ENCODE measurements at places on chromosomes 4 and X.

DNA sequence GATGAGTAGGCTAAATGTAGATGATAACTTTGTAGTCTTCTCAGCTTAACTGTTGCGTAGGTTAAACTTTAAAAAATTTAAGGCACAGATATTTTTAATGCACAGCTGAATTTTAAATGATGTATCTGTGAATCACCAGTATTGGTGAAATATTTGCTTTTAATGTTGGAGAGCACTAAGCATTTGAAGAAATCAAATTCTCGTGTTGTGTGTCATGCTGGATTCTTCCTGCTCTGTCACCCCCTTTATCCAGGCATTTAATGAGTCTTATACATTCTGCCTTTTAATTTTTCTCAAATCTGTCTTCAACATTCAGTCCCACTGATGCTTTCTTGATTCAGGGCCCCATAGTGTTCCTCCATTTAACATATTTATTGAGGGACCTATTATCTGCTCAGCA, 76.7 kb downstream of the SLC4A4 start:
- no peak for DNase-seq

GRCh38 chr4:181849472-181849871, 393.7 kb upstream of the TENM3 start:
- DNase-seq: no peak

DNA sequence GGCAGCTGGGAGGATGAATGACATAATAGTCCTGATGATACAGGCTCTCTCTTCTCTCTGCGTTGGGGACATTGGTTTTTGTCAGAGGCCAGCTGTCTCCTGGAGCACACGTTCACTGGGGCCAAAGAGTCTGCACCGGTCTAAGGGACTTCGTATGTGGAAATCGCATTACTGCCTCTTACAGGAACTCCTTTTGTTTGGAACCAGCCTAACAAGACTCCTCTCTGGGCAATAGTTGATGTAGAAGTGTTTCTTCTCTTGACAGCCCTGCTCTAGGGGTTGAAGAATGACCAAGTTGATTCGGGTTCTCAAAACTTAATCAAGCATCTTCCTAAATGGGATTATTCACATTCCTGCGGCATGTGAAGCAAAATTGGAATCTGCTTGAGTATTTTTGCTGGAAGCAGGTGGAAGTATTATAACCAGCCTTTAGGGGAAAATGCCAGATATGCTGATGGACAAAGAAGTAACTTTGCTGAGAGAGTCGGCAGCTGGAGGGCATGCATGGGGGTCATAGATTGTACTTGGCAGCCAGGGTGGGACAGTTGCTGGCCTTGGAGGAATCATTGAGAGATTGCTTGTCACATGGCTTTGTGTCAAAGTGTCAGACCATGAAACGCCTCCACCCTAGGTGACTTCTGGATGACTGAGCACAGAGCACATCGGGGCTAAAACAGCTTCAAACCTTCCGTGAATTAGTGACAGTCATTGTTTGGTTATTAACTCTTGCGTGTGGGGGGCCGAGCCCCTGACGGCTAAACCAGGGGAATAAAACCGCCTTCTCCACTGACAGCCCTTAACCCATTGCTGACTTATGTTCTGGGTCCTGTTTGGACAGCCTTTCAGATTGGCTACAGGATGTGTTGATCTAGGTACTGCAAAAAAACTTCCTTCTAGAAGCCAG, 34.4 kb upstream of the SLC34A2 start:
- DNase-seq: no peak

GRCh38 chrX:17798921-17799320, 61.6 kb downstream of the SCML1 start:
- DNase-seq: no peak

DNA sequence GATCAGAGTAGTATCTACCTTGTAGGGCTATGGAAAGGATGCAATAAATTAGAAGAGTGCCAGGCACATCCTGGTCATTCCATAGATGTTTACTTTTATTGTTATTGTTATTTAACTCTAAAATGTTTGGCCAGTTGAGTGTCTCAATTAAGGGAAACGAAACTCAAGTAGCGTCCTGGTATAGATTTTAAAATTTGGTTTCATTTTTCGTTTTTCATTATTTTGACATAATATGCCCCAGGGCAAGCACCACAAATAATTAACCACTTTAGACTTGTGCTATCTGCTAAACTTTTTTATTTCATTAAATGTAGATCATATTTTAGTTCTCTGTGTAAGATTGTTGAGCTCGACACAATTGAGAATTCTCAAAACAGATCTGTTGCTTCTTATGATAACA, 179.7 kb upstream of the PRPS2 start:
- no peak for DNase-seq

DNA sequence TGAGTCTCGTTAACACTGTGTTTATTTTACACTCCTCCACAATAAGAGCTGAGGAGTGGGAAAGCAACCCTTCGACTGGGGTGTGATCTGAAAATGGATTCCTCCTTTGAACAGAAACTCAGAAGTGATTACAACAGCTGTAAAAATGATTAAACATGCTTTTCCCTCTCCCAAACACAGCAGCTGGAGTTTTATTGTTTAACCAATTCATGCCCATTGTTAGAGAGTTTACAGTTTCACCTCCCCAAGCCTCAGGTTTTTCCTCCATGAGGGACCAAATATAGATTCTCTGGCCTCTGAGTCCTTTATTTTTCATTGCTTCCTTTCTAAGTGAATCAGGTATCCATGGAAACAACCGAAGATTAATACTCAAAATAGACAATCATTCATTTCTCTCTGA, 263.0 kb upstream of the TAPT1 start:
- DNase-seq: no peak

- DNase-seq: peak; percentile 29
Measured at GRCh38 chrX:8748855-8749254, 16.9 kb upstream of the ANOS1 start.

GRCh38 chr4:5747738-5748375, 36.9 kb downstream of the EVC start:
- DNase-seq: no peak

- no peak for DNase-seq
Measured at GRCh38 chr4:7183161-7183560, 9.2 kb upstream of the SORCS2 start.

DNA sequence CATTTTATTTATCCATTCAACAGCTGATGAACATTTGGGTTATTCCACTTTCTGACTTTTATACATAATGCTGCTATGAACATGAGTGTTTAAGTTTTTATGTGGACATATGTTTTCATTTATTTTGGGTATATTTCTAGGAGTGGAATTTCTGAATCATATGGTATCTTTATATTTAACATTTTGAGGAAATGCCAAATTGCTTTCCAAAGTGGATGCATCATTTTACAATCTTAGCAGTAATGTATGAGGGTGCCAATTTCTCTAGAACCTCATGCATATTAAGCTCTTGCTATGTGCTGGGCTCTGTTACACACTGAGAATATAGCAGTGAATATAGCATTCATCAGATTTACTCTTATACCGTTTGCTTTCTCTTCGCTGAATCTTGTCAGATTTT, 983.7 kb downstream of the STIM2 start:
- DNase-seq: no peak

DNA sequence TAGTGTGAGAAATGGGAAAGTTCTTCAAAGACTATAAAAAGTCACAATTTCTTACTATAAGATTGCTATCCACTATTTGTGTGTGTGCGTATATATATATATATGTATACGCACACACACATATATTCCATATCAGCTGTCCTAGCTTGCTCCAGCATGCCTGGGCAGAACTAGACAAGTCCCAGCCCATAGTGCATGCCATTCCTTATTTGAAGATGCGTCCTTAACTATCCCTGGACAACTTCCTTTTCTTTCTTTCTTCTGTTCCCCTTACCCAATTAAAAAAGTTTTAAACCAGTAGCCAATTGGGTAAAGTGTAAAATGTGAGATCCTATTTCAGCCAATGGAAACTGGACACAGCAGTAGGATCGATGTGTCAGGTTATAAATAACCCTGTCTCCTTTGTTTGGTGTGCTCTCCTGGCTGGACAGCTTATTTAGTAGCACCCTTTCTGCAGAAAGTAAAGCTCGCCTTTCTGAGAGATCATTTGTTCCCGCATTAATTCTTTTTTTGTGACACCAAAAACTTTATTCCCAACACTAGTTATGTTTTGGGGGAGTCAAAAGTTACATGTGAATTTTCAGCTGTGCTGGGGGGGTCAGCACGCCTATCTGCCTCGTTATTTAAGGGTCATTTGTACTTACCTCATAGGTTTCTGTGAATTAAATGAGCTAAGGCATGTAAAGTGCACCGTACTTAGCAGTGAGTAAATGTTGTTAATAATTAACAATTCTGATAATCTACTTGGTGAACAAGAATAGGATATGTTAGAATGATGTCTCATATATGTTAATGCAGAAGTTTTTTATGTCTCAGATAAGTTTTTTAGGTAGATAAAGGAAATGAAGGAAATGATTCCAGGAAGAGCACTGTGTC, 40.9 kb downstream of the KDM6A start:
- no peak for DNase-seq

DNA sequence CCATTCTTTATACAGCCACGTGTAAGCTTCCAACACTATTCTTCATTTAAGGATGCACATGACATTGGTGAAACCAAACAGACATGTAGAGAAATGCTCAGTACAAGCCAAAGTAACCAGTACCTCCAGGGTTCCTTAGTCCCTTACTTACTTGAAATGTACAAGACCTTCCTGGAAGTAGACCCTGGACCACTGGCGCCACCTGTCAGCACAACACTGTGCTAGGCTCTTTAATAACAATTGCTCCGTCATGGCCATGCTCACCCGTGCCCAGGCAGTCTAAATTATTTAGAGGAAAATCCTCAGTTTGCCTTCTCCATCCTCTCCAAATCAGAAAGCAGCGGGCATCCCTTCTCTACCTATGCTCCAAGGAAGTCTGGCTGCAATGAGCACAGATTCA, 52.7 kb downstream of the ADGRA3 start:
- no peak for DNase-seq

DNA sequence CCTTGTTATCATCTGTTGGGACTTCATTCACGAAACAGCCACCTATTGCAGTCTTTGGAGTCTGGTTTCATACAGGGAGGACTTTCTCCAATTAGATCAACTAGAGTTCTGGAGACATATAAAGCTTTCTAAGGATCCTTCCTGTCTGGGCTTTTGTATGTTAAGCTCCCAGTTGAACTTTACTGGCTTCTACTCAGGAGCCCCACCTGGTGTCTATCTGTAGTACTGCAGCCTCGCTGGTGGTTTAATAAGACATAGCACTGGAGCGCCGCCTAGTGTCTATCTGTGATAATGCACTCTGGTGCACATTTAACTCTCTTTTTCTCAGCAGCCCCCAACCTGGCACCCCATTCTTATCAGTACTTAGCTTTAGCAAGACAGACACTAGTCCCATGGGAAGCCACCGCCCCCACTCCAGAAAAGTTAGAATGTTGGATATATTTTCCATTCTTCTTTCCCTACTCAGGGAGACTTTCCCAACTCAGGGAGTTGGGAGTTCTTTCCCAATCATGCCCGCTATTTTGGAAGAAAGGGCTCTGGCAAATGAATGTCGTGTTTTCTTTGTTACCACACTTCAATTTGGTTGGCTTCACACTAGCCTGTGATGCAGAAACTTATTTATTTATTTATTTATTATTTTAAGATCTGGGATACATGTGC, 36.9 kb upstream of the SYTL4 start:
- DNase-seq: peak; percentile 50

DNA sequence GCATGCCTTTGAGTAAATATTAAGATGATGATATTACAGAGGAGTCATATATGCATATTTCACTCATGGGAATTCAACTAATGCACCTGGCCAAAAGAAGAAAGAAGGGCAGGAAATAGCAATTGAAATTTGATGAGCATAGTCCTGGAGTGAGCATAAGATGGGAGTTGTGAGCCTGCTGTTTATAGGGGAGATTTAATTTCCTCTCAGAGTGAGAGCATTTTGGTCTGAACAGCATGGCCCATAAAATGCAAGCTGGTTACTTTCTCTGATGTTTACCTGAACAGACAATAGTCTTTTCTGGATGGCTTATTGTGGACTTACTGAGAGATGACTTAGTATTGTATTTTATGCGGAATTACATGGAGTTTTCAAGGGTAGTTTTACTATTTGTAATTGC, 53.6 kb downstream of the FHIP1A start:
- DNase-seq: no peak

GRCh38 chr4:33349376-33349775, 2629.2 kb downstream of the PCDH7 start:
- DNase-seq: no peak

GRCh38 chr4:111761531-111761930, 383.7 kb upstream of the FAM241A start:
- DNase-seq: no peak

DNA sequence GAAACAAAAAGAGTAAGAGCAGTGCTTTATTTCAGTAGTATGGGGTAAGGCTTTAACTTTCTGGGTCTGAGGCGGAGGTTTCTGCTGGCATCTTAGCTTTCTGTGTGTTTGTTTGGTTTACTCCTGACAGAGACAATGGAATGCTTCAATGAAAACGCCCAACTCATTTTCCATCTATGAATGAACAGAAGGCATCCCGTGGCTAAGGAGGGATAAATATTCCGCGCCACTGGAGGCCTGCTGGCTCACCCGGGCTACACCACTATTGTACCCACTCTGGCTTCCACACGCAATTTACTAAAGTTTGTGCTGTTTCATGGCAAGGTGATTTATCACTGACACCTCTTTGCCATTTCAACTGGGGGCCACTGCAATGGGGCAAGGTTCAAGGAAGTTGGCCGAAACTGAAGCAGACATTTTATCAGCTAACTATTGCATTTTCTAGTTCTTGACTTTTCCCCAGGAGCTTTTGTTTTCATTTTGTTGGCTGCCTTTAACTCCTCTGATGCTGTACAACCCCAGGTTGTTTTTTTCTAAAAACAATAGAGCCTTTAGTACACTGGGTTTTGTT, 32.8 kb upstream of the PPARGC1A start:
- no peak for DNase-seq

DNA sequence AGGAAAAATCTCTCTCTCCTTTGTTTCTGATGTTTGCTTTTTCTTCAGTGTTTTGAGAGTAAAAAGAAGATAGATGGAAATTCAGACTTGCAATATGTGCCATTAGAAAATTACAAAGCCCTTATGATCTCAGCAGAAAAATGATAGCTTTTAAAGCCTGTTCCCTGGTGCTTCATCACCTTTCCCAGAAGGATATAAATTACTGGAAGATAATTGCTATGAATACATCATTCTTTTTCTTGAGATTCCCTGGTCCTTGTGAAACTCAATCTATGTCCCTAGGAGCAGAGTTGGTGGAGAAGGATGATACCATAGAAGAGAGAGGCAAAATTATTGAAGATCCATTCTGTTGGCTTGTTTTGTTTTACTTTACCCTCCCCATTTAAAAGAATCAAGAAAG, 86.5 kb downstream of the GLRA3 start:
- DNase-seq: no peak

GRCh38 chr4:122178961-122179360, 26.8 kb downstream of the BLTP1 start:
- no peak for DNase-seq

- no peak for DNase-seq
Measured at GRCh38 chr4:184550476-184550875, 76.1 kb upstream of the IRF2 start.

DNA sequence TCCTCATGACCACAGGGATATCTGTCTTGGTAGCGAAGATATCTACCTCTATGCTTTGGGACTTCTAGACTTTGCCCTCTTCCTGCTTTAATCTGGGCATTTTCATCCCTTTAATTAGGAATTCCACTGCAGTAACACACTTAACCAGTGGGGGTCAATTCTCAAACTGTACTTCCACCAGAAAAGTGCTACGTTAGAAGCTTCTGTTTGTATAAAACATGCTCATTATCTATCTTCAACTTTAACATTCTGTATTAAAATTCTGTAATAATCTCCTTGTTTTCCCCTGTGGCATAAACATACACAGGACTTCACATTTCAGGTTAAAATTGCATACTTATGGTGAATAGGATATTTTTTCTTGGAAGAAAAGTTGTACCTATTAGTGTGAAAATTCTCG, 105.6 kb downstream of the AMMECR1 start:
- DNase-seq: no peak

GRCh38 chr4:11074581-11075241, 354.0 kb downstream of the HS3ST1 start:
- no peak for DNase-seq

Data from SW480 (cell line).